Cerebellar nuclear complex (tissue), 1 donor: ENCODE measurements at places on chromosomes 16 and 17.

DNA sequence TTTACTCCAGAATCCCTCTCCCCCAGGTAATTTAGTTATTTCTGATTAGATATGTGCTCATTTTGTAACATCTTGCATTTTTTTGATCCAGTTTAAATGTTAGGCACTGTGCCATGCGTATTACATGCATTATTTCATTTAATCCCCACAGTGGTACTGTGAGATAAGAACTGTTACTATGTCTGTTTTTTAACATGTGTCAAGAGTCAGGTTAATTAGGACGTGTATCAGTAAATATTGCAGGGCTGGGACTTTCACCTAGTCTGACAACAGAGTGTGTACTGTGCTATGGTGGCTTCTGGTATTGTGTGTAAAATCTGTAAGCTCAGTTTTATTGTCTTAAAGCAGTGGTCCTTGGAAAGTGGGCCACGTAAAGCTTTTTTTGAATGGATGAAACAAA lies 10.6 kb downstream of the RSPRY1 start:
- DNase-seq: no peak

DNA sequence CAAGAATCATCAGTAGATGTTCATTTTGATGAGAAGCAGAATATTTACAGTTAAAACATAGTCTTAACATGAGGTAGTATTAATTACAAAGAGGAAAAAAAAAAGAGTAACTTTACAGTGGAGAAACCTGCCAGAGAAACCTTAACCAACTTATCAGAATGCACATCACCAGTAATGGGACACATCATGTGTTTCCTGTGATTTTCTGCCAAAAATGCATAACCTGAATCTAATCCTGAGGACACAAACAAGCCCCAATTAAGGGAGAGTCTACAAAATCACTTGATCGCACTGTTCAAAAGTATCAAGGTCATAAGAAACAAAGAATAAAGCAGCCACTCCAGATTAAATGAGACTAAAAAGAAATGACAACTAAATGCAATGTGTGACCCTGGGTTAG lies 18.2 kb upstream of the QRICH2 start:
- DNase-seq: no peak

- DNase-seq: no peak
Measured at GRCh38 chr16:17998550-17998949, 338.0 kb downstream of the NPIPA8 start.

DNA sequence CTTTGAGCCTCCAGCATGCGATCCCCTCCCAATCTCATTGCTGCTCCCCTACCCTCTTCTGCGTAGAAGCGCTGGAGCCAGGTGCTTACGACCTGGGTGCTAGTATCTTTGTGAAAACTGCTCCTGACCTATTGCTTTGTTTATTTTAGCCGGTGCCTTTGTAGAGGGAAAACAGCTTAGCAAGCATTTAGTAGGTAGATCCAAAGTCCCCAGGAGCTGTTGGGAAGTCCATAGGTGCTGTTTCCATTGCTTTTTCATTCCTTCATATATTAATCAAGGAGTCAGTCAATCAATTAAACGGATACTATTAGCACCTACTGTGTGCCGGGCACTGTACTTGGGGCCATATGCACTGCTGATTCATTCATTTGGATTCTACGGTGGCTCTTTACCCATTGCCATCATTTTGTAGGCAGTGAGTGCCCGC lies 497.6 kb downstream of the WWOX start:
- no peak for DNase-seq
